ENCODE measurements at places on chromosomes 6 and 20. TPM values are rescaled to one million over a fixed set of nuclear protein-coding genes. Genes with fewer than 3 reads are reported as not detected.

Gene ZBTB46
- 1.1 TPM for total RNA-seq

Gene PNRC1
- total RNA-seq: 138 TPM

Gene RCAN2
- 8.0 TPM for total RNA-seq

Gene HM13
- total RNA-seq: 47.6 TPM

Gene HDAC2
- total RNA-seq: 176 TPM

Gene UBD
- total RNA-seq: not detected

Gene CALHM4
- not detected for total RNA-seq
